Activated CD4-positive, alpha-beta T cell treated with anti-CD3 and anti-CD28 coated beads, Interleukin-2, amount 50 U/mL, for 24 hours (primary cell): ENCODE measurements at places on chromosomes 2 and 18.

- DNase-seq = no peak
Measured at GRCh38 chr2:115083225-115083624, 640.8 kb downstream of the DPP10 start.

- no peak for DNase-seq
Measured at GRCh38 chr2:168559187-168559586, 103.1 kb downstream of the CERS6 start.

DNA sequence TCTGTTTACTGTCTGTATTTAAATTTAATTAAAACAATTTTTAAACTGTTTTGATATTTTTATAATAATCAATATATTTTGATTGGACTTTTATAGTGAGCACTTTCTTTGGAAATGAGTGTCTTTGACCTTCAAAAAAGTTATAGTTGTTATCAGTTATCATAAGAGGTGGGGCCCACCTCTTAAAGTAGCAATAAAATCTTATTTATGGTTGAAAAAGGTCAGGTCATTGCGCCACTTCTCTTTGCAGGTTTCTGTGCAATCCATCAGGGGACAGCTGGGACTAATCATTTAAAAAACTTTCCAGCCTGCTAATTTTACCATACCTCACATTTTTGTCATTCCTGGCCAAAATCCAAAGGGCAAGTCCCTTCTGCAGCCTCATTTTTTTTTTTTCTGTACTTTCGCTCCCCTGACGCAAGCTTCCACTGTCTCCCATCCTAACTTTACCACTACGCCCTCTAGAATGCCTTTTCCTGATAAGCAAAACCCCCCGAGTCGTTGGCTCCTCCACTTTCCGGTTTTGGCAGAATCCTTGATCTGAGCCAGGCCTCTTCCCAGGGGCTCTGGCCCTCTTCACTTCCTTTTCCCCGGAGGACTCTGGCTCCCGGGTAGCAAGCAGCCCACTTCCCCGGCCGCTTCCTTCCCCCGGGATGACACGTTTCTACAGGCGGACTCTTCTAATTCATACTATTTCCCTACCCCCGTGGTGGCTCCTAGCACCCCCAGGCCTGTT is 1.1 kb upstream of the SEH1L start:
- DNase-seq = no peak

DNA sequence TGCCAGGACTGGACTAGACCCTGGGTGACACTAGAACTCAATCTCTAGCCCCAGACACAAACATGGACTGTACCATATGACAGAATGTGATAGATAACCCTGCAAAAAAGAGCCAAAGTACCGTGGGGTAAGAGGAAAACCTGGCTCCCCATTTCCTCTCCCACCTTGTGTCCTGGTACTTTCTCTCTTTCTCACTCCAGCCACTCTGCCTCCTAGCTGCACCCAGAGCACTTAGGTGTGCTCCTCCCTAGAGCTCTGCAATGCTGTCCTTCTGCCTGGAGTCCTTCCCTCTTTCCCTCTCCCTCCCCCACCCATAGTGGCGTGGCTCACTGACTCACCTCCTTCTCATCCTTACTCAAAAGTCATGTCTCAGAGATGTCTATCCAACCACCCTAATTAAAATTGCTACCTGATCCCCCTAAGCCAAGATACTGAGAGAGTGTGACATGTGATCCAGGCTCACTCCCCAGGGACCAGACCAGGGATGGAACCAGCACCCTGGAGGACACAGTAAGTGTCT is 171.3 kb downstream of the LOXHD1 start:
- no peak for DNase-seq

GRCh38 chr2:63619328-63619727 is 30.6 kb downstream of the MDH1 start:
- no peak for DNase-seq

DNA sequence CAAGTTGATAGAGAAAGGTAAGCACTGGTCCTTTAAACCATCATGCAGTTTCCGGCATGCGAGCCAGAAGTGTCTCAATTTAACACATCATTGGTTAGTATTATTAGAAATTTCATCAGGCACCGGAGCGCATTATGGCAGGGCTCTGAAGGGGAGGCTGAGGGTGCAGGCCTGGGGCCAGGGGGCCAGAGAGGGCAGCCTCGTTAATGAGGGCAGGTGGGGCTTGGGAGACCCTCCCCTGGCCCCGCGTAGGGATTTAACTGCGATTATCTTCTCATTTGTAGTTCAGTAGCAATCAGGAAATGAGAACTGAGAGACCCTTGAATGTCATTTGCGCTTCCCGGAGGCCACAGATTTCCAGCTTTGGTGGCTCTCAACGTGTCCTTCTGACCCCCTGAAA is 246.4 kb downstream of the KLHL29 start:
- no peak for DNase-seq

DNA sequence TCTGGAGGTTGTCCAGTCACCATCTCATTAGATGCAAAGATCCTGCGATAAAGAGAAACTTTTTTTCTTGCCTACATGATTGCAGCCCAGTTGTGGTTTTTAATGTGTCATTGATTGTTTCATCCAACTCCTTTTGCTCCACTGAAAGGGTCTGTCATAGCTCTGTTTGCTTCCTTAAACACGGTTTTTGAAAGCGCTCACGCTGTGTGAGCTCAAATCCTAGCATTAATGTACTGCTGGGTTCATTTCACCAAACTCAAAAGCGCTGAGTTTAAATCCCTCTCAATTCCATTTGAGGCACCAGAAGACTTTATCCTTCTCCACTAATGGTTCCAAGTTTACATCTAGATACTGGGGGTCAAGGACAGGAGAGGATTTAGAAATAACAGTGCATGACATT is 53.6 kb downstream of the CDK15 start:
- DNase-seq = no peak

DNA sequence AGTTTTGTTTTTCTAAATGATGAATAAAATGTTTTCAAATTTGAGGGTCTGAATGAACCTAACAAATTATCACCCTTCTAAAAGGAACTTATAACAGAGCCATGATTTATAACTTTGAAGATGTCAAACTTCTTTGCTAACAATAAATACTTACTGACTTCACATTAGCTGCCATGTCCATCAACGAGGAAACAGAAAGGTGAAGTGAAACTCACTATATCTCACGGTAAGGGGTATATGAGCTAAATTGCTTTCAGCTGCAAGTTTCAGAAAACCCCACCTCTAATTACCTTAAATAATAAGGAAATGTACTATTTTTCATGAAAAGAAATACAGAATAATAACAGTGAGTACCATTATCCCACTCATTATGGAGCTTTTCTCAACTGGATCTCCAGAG is 350.8 kb upstream of the NT5C1B start:
- no peak for DNase-seq

- no peak for DNase-seq
Measured at GRCh38 chr2:14324308-14324707, 308.2 kb upstream of the LRATD1 start.

DNA sequence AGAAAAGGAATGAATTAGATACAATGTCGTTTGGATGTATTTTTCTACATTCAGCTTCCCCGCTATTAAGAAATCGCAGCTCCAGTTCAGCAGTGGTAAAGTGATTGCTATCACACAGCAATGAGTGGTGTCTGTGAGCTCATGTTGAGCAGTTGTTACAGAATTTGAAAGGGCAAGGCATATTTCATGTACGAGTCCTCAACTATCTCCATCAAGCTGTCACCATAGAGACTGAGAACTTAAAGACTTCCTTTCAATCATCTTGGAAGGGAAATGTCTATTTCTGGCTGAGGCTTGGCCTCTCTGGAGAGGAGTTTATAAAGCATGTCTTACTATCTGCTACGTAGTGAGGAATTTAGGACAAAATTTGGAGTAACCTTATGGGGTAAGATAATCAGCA is 24.4 kb upstream of the FAM117B start:
- no peak for DNase-seq

DNA sequence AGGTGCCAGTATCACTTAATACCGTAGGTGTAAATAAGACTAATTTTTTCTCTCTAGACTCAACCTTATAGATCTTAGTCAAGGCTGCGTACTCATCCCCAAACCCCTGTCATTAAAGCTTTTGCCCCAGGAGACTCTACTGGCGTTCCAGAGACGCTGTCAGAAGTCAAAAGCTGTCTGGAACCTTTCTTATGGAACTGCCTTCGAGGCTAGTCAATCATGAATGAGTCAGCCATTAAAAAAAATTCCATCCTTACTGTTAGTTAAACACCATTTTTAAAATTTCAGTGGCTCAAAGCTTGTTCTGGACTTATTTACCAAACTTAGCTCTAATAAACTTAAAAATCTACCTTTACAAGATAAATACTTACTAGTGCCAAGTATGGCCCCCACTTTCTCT is 52.1 kb downstream of the SPRED2 start:
- DNase-seq = no peak

- DNase-seq = no peak
Measured at GRCh38 chr2:60104514-60105505, 448.6 kb downstream of the BCL11A start.

DNA sequence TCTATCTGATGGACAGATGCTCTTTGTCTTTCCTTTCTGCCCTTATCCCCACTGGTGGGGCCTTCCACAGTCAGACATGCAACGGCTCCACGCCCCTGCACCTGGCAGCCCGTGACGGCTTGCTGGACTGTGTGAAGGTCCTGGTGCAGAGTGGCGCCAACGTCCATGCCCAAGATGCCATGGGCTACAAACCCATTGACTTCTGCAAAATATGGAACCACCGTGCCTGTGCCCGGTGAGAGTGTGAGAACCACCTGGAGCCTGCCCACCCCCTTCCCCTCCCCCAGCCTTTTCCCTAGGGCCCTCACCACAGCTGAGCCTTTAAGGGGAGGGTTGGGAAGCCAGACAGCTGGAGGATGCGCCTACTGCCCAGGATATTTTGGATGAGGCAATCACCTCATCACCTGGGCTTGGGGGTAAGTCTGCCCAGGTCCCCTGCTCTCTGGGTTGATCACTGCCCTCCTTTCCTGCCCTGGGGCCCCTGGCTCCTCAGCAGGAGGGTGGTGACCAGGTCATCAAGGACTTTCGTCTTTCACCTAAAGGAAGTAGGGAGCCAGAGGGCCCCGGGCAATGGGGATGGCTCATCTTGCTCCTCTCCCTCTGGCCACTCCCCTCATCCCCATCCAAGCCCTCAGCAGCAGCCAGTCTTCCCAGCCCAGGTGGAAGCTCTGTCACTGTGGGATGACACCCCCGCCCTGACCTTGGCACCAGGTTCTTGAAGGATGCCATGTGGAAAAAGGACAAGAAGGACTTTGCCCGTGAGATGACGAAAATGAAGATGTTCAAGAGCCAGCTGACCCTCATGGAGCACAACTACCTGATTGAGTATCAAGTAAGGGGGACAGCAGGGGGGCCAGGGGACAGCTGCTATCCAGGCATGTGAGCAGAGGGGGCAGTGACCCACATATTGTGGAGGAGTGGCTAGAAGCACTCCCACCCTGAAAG is 3.7 kb downstream of the ANKRD53 start:
- no peak for DNase-seq

GRCh38 chr2:20649976-20650375 is 922 bp downstream of the HS1BP3 start:
- no peak for DNase-seq

GRCh38 chr2:148582679-148583511 is 61.7 kb upstream of the EPC2 start:
- DNase-seq = no peak

- DNase-seq = no peak
Measured at GRCh38 chr18:41145516-41145915, 809.5 kb upstream of the PIK3C3 start.

- DNase-seq = no peak
Measured at GRCh38 chr2:86315084-86315483, 22.3 kb downstream of the REEP1 start.

GRCh38 chr2:32678825-32679224 is 51.0 kb downstream of the TTC27 start:
- no peak for DNase-seq

DNA sequence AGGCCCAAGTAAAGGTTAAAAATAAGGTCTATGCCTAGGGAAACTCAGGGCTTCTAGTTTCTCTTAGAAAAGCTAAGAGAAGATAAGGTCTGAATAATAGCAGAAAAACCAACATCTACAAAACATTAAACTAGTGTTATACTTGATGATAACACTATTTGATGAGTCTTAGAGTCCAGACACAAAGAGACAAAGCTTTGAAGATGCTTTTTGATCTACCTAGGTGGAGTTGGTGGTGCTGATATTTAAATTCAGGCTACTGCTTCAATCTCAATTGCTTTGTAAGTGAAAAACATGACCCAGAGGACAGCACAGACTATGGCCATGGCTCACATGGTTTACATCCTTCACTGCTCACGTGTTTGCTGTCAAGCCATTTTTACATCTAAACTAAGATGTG is 11.7 kb upstream of the MFF start:
- DNase-seq = no peak

GRCh38 chr2:45432406-45432805 is 178.7 kb downstream of the SRBD1 start:
- DNase-seq = no peak

GRCh38 chr2:233409286-233409991 is 55.1 kb downstream of the DGKD start:
- DNase-seq = no peak

GRCh38 chr2:6883448-6884122 is 6.0 kb downstream of the RSAD2 start:
- no peak for DNase-seq

DNA sequence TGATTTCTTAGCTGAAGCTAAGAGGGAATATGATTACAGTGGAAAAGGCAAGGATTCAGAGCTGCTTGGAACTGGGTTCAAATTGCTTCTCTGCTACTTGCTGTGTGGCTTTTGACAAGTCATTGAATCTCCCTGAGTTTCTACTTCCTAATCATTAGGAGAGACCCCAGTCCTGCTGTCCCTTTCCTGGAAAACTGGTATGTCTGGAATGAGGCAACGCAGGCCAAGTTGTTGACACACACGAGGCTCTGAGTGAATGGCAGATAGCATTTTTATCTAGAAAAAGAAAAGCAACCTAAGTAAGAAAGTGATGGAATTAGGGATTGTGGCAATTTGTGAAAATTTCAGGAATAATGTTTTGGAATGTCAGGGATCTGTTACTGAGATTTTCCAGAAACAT is 123.6 kb downstream of the LPIN1 start:
- no peak for DNase-seq

GRCh38 chr2:226446406-226447001 is 353.1 kb downstream of the IRS1 start:
- no peak for DNase-seq

DNA sequence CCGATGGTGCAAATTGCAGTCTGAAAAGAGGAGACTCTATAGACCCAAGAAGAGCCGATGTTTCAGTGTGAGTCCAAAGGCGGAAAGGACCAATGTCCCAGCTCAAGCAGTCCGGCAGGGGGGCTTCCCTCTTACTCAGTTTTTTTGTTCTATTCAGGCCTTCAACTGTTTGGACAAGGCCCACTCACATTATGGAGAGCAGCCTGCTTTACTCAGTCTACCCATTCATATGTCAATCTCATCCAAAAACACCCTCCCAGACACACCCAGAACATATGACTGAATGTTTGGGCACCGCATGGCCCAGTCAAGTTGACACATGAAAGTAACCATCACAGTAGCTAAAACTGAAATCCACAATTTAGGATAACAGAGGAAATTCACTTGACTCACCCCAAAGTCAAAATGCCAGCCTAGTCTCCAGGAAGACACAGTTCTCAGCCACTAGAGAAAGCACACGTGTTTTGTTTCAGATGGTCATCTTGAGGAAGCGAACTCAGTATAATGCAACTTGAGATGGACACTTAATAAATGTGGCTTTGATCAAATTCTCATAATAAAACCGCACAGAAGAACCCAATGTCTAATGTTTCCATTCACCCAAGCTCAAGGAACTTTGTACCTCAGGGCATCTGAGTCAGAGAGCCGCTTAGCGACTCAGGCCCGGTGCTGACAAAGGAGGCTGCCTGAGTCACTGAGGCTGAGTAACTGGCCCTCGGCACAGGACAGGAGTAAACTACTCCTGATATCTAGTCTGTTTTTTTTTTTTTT is 2.4 kb downstream of the FHL2 start:
- DNase-seq = no peak

- no peak for DNase-seq
Measured at GRCh38 chr2:152506843-152507242, 171.9 kb downstream of the FMNL2 start.
